ENCODE measurements at places on chromosomes 11 and 22.

- DNase-seq = no peak
Observed at GRCh38 chr11:34114471-34114870, 9.0 kb downstream of the NAT10 start.

GRCh38 chr11:18367431-18367830 lies 26.9 kb upstream of the LDHA start:
- no peak for DNase-seq

DNA sequence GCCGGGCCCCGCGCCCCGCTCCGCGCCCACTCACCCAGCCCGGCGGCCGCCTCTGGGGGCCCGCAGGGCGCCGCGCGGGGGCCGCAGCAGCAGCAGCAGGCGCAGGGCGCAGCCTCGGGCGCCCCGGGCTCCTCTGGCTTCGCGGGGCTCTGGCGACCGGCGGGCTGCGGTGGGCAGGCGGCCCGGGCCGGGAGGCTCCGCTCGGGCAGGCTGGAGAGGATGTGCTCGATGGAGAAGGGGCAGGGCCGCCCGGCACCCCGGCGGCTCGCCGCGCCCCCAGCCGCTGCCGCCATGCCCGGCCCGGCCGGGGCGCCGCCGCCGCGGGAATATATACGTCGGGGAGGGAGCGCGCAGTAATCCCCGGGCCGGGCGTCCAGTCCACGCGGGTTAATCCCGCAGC lies at the start of gene GSC2:
Gene GSC2 (minus strand): TSS at position 302 of the 400 bp plus-strand sequence. CDS start 9 bp downstream, at position 293.
- no peak for DNase-seq

GRCh38 chr11:130675371-130675821 lies 227.0 kb downstream of the ADAMTS15 start:
- DNase-seq = peak; percentile 38

- no peak for DNase-seq
Observed at GRCh38 chr11:28176351-28176750, 68.2 kb downstream of the METTL15 start.

DNA sequence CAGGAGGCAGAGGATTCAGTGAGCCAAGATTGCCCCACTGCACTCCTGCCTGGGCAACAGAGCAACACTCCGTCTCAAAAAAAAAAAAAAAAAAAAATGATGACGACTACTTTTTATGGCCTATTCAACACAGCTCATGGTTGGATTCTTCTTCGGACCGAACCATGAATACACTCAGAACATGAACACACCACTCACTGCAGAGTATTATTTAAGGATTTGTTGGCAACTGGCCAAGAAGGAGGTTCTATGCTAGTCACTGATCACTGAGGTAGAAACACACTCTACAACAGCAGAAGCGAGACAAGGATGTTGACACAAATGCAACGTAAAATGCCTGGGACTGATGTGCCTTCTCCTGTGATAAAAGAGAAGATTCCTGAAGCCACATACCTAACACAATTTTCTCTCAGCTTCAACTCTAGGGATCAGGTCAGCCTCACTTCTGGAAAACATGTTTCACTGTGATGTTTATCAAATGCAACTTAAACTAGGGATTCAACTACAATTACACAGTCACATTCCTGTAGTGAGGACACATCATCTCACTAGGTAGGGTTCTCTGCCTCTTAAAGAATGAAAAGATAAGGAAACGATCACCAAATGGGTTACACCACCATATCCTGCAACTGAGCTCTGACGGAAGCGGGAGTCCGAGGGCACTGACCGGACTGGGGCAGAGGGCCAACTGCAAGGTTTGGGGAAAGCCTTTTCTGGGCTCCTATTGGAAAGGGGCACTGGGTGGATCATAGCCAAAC lies 82.5 kb downstream of the SGSM3 start:
- peak; percentile 16 for DNase-seq

GRCh38 chr22:26357813-26358212 lies 71.2 kb upstream of the ASPHD2 start:
- no peak for DNase-seq

DNA sequence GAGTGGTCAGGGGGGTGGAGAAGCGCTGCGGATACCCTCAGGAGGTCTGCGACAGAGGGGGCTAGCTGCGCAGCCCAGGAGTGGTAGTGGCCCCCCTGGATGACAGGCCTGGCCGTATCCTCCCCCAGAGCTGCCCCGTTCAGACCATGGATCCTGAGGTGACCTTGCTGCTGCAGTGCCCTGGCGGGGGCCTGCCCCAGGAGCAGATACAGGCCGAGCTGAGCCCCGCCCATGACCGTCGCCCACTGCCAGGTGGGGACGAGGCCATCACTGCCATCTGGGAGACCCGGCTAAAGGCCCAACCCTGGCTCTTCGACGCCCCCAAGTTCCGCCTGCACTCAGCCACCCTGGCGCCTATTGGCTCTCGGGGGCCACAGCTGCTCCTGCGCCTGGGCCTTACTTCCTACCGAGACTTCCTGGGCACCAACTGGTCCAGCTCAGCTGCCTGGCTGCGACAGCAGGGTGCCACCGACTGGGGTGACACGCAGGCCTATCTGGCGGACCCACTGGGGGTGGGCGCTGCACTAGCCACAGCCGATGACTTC lies 505 bp downstream of the NUDT22 start:
- no peak for DNase-seq

DNA sequence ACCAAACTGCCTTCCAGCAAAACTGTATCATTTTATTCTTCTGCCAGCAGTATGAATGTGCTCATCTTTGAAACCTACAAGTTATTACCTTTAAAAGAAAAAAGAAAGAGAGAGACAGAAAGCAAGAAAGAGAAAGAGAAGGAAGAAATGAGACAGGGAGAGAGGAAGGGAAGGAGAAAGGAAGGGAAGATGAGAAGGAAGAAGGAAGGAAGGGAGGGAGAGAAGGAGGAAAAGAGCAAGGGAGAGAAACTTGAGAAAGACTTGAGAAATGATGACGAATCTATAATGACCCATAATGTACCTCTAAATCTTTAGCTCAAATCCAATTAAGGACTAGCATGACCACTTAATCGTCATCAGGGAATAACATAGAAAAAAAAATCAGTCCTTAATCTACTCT lies 11.4 kb upstream of the JAML start:
- DNase-seq = no peak

GRCh38 chr11:112858289-112859023 lies 102.8 kb upstream of the NCAM1 start:
- no peak for DNase-seq

DNA sequence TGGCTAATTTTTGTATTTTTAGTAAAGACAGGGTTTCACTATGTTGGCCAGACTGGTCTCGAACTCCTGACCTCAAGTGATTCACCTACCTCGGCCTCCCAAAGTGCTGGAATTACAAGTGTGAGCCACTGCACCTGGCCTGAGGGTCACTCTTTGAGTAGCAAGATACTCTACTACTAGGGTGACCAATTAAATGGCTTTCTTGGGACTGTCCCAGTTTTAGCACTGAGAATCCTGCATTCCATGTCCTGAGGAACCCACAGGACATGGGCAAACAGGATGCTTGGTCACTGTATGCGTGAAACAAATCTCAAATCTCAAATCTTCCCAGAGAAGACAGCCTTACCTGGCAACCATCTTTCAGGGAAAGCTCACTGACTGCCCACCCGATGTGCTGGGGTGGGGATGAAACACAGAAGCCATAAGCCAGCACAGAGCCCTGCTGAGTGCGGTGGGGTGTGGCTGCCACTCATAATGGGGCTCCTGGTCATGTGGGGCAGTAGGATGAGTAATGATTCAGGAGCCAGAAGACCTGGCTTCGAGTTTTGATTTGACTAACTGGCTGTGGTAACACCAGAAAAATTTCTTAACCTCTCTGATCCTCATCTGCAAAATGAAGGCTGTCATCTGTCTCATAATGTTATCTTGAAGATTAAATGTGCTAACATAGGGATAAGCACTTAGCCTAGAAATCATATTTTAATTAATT lies 11.5 kb downstream of the CLMP start:
- DNase-seq = no peak

DNA sequence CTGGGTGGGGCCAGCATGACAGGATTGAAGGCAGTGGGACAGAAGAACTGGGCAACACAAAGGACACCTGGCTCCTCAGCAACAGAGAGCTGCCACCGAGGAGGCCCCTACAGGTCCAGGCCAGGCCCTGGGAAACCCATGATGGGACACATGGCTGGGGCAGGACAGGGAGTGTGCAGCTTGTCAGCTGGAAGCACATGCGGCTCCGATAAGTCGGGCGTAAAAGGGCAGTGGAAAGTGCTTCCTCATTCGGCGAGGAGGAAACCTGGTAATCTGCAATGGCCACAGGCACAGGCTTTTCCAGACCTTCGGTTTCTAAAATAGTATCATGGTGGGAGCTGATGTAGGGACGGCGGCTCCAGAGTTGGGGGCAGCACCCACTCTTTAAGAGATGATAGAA lies 16.5 kb downstream of the GNAZ start:
- DNase-seq = no peak

GRCh38 chr11:45960387-45961095 lies 38.1 kb downstream of the LARGE2 start:
- DNase-seq = no peak

DNA sequence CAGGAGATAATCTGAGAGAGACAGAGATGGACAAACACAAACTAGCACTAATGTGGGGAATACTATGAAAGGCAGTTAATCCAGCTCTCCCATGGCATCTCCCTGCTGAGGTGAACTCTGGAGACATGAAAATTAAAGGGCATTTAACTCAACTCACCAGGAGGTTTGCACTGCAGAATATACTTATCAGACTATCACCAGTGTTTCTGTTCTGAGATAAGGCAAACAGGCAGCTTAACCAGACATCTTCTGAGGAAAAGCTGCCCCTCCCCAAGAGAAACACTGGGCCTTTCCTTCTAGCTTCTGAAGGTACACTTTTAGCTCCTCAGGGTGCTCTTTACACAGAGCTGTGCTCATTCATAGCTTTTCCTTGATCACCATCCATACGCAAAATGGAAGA lies 85.5 kb downstream of the AMBRA1 start:
- DNase-seq = no peak

DNA sequence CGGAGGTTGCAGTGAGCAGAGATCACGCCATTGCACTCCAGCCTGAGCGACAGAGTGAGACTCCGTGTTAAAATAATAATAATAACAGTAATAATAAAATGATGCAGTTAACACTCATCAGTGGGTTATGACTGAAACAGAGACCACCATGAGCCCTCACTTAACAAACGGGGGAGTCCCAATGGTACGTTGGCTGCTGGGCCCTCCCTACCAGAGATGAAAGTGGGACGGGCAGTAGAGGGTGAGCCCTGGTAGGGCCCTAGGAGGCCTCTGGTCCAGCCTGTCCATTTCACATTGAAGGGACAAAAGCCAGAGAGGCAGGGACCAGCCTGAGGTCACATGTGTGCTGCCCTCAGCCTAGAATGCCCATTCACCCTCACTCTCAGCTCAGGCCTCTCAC lies 13.7 kb upstream of the KIAA0930 start:
- DNase-seq = no peak

DNA sequence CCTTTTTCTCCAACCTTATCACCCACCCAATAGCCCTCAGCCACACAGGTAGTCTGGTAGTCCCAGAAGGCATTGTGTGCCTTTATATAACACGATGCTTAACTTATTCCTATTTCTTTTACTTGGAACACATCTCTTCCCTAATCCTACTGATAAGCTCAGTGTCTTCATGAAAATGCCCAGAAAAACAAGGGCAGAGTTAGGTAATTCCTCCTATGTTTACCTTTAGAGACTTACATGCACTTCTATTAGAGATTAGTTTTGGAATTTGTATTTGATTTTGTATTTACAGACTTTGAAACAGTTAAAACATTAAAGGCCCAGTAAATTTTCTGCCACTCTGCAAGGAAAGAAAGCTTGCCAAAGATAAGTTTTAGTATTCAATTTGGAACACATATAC lies 637.8 kb upstream of the CCDC90B start:
- no peak for DNase-seq

- DNase-seq = no peak
Observed at GRCh38 chr11:123211981-123212380, 16.9 kb upstream of the CLMP start.

DNA sequence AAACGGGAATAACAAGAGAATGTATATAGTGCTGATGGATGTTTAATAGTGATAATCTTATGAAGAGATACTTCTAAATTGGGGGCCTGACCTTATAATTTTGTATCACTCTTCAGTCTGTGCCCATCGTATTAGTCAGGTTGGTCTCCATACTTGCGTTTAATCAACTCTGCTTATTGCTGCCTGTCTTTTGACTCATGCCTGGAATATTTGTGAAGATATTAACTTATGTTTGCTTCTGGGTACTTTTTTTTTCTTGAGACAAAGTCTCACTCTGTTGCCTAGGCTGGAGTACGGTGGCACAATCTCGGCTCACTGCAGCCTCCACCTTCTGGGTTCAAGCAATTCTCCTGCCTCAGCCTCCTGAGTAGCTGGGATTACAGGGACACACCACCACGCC lies 24.0 kb downstream of the TMEM135 start:
- DNase-seq = no peak

DNA sequence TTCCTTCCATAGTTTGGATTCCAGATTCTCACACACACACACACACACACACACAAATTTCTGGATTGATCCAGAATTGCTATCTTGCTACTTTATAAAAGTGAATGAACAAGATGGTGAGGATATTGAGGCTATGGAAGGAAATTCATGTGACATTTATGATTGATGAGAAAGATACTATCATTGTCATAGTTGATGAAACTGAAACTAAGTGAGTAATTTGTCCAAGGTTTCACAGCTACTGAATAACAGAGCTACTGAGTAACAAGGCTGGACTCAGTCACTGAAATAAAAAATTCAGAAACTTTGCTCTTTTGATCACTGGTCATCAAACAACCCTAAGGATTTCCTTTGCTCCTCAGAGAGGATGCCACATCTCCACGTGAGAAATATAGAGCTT lies 16.2 kb downstream of the OR5D16 start:
- DNase-seq = no peak

DNA sequence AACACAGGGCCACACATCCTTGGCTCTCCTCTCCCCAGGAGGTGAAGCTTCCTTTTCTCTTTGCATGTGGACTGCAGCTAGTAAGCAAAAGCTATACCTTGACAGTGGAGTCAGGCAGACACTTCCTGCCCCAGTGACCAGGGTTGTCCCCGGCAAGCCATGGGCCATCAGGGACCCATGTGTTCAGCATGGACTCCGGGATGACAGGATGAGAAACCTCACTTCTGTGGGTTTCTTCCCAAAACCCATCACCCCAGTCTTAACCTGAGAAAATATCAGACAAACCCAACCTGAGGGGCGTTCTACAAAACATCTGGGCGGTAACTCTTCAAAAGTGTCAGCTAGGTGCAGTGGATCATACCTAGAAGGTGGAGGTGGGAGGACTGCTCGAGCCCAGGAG lies 40.2 kb downstream of the GNB1L start:
- no peak for DNase-seq
